ENCODE measurements at places on chromosomes 2 and 18. TPM values are rescaled to one million over a fixed set of nuclear protein-coding genes. Genes with fewer than 3 reads are reported as not detected.

GRCh38 chr2:182822733-182823132, 43.7 kb downstream of the FRZB start:
- H3K27ac ChIP-seq, result no peak overlapping the region
- H3K4me3 ChIP-seq, result no peak overlapping the region
- no peaks in the 10 kb centered on the region for H3K36me3 ChIP-seq

Gene GPBAR1
- total RNA-seq, result 1.1 TPM

Gene CFAP53
- total RNA-seq, result 0.94 TPM

- H3K36me3 ChIP-seq, result no peaks in the 10 kb centered on the region
- H3K4me1 ChIP-seq, result no peaks in the 10 kb centered on the region
- no peaks in the 10 kb centered on the region for H3K27me3 ChIP-seq
Measured at GRCh38 chr18:51009072-51009471, 20.9 kb upstream of the SMAD4 start.

GRCh38 chr18:10195529-10195928, 258.9 kb upstream of the APCDD1 start:
- no peak overlapping the region for H3K4me3 ChIP-seq
- DNase-seq, result no peak
- H3K4me1 ChIP-seq, result peaks cover 10% of the 10 kb centered on the region
- no peak overlapping the region for H3K27ac ChIP-seq

- H3K4me1 ChIP-seq, result no peaks in the 10 kb centered on the region
- no peak overlapping the region for H3K27ac ChIP-seq
- H3K27me3 ChIP-seq, result peaks cover 13% of the 10 kb centered on the region
- no peaks in the 10 kb centered on the region for H3K36me3 ChIP-seq
- no peak overlapping the region for H3K4me3 ChIP-seq
- no peak for DNase-seq
Measured at GRCh38 chr18:40120356-40120755, 1834.7 kb upstream of the PIK3C3 start.

- H3K27me3 ChIP-seq, result no peaks in the 10 kb centered on the region
- no peaks in the 10 kb centered on the region for H3K4me1 ChIP-seq
- DNase-seq, result no peak
- no peak overlapping the region for H3K4me3 ChIP-seq
Measured at GRCh38 chr2:38515155-38516074, 87.3 kb downstream of the HNRNPLL start.

GRCh38 chr2:19073522-19073921, 284.9 kb downstream of the OSR1 start:
- no peak overlapping the region for H3K27ac ChIP-seq
- no peak overlapping the region for H3K4me3 ChIP-seq
- no peaks in the 10 kb centered on the region for H3K36me3 ChIP-seq
- no peaks in the 10 kb centered on the region for H3K27me3 ChIP-seq

GRCh38 chr2:43125090-43125998, 101.1 kb downstream of the ZFP36L2 start:
- H3K27ac ChIP-seq, result no peak overlapping the region
- H3K4me3 ChIP-seq, result no peak overlapping the region
- DNase-seq, result no peak

GRCh38 chr2:107648781-107649404, 177.8 kb upstream of the RGPD4 start:
- no peak overlapping the region for H3K4me3 ChIP-seq
- no peaks in the 10 kb centered on the region for H3K4me1 ChIP-seq
- no peak overlapping the region for H3K27ac ChIP-seq
- no peaks in the 10 kb centered on the region for H3K27me3 ChIP-seq

Gene BCL2L11
- total RNA-seq, result 17.6 TPM

DNA sequence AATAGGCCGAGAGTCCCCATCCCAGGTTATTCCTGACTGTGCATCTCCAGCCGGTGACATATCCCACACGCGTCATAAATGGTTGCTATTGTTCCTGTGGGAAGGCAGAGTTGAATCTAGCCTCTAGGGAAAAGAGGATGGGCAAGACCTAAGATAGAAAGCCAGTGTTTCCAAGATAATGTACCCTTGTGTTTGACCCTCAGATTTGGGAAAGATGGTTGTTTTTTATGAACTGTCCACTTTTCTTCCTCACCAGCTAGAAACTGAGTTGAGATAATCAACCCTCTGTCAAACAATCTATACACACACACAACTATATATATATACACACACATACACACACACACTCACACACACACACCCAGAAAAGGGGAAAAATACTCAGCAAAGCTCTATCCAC, 131.0 kb downstream of the PRKCE start:
- H3K27ac ChIP-seq, result no peak overlapping the region
- H3K4me3 ChIP-seq, result no peak overlapping the region
- H3K4me1 ChIP-seq, result peaks cover 14% of the 10 kb centered on the region

Measured in Calu3 (cell line).